ENCODE measurements at places on chromosomes 4 and X.

DNA sequence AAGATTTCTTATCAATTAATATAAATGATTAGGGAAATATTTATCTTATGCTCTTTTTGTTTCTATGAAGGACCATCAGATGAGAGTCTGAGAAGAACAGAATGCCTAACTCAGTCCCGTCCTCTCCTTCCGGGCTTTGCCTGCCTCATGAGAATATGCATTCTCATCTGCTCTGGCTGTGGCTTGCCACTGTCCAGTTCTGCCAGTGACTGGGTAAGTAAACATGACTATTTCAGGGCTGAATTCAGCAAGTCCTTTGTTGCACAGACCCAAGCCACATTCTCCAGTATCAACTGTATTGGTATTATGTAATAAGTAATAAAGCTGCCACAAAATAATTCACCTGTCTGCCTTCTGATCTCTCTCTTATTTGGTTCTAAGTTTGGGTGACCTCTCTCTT lies 110.7 kb downstream of the WDFY3 start:
- no peak for DNase-seq

- no peak for DNase-seq
These were observed 8.1 kb upstream of the CYTL1 start for GRCh38 chr4:5027346-5027745.

GRCh38 chrX:153430796-153431195 lies 15.1 kb downstream of the TREX2 start:
- no peak for DNase-seq

DNA sequence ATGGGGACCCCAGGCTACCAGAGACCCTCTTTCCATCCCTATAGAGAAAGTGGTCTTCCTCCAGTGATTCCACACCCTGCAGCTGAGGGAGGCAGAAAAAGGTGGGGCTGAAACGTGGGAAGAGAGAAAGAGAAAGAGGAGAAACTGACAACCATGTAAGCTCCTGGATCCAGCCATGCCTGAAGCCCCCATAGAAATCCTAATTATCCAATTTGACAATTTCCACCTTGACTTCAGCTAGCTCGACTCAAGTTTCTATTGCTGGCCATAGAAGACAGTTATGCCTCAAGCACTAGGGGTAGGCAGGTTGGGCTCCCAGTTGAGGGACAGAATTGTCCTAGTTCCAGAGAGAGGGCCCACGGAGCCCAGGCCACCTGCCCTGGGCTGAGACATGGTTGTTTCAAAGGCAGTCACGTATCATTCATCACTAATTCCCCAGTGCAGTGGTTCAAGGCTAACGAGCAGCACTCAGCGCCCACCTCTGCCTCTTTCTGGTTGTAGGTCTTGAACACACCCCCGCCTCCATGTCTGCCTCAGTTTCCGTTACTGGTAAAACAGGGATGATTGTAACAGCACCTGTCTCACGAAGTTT lies 39.8 kb upstream of the ASMTL start:
- DNase-seq: no peak

DNA sequence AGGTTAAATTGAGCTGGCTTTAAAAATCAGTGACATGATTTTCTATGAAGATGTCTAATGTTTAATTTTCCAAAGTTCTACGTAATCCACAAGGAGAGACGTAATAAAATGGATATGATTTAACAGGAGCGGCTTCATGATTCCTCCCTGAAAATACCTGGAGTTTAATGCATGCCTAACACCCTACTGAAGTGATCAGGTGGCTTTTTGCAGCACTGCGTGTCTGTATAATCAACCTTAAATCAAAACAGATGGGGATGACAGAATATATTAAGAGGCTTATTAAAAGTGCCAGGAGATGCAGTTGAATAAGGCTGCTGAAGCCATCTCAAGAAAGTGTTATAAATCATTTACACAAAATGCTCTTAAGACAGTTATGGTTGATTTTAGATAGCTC lies 112.4 kb upstream of the TLR3 start:
- no peak for DNase-seq

- no peak for DNase-seq
These were observed 5.7 kb downstream of the LETM1 start for GRCh38 chr4:1850276-1850675.

GRCh38 chrX:104707572-104707971 lies 141.6 kb downstream of the IL1RAPL2 start:
- no peak for DNase-seq

GRCh38 chrX:42955349-42955748 lies 177.4 kb upstream of the PPP1R2C start:
- DNase-seq: no peak

- DNase-seq: no peak
These were observed 40.3 kb downstream of the MED28 start for GRCh38 chr4:17654701-17655100.
